Fibroblast of upper back skin (primary cell): ENCODE measurements at places on chromosomes 3 and 15.
A peak's percentile ranks its signal among the peaks of the same experiment; 100 is the strongest.

- peak; percentile 27 for DNase-seq
Observed at GRCh38 chr15:68672781-68673205, 94.0 kb downstream of the CORO2B start.

- DNase-seq: peak; percentile 89
Observed at GRCh38 chr15:98873441-98874218, 134.0 kb downstream of the PGPEP1L start.

DNA sequence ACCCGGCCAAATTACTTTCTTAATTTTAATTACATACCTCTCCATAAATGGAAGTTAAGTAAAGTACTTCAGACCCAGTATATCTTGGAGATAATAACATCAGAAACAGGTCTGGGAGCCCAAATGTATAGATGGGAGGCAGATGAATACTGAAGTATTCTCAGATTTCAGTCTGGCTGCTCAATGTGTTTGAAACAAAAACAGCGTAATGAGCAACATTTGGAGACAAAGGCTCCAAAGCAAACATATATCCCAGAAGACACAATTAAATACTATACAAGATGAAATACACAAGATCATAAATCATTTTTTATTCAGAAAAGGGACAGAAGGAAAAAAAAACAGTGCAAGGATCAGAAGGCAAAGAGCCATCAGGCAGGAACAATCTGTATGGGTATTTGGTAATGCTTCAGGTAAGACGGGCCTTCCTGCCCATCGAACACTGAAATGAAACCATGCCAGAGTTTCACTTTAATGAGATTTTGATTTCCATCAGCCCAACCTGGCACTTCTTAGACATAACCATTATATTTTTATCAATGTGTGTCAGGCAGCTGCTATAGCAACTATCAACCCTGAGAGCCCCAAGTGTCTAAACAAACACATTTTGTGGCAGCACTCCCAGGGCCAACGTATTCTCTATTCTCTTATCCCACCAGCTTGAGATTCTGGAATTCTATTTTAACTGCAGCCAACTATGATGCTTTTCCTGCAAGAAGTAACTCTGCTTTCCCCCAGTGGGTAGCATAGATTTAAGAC is 210.8 kb downstream of the STT3B start:
- DNase-seq: no peak

DNA sequence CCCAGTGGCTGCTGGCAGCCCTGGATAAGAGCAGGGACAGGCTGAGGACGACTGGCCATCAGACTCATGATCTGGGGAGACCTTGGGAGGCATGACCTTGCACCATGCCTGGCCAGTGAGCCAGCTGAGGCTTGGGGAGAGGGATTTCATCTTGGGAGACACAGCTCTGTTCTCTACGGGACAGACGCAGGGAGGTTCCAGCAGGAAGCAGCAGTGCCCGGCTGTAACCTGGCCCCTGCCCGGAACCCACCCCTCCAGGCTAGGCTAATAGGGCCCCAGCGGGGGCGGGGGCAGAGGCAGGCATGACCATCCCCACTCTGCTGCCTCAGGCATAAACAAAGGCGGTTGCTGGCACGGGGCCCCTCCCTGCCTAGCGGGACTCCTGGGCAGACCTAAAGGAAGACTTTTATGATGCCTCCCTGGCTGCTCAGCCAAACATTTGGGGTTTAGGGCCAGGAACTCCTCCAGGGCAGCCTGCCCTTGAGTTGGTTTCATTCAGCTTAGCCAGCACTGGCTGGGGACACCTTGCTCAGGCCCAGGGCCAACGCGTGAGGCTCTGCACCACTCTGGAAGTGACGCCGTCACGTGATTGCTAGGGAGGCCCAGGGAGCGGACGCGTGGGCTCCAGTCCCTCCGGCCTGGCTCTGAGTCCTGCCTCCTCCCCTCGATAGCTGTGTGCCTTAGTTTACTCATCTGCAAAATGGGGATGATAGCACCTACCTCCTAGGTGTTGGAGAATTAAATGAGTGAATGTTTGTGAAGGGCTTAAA is 27.6 kb downstream of the HDAC11 start:
- no peak for DNase-seq

DNA sequence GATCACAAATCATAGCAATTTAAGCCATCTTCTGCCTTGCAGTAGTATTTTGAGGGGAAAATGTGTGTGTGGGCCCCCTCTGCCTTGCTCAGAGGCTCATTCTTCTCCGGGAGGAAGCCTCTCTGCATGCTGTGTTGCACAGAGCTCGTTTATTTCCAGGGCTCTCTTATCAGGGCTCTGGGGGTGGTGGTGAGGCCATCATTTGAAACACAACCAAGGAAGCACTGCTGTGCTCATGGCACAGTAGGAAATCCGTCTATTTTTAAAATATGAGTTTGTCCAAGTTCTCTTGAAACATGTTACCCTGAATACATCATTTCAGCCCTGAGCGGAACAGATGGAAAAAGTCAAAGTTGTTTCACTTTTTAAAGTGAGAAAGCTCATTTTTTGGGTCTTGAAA is 369.0 kb upstream of the CFAP20DC start:
- DNase-seq: no peak

DNA sequence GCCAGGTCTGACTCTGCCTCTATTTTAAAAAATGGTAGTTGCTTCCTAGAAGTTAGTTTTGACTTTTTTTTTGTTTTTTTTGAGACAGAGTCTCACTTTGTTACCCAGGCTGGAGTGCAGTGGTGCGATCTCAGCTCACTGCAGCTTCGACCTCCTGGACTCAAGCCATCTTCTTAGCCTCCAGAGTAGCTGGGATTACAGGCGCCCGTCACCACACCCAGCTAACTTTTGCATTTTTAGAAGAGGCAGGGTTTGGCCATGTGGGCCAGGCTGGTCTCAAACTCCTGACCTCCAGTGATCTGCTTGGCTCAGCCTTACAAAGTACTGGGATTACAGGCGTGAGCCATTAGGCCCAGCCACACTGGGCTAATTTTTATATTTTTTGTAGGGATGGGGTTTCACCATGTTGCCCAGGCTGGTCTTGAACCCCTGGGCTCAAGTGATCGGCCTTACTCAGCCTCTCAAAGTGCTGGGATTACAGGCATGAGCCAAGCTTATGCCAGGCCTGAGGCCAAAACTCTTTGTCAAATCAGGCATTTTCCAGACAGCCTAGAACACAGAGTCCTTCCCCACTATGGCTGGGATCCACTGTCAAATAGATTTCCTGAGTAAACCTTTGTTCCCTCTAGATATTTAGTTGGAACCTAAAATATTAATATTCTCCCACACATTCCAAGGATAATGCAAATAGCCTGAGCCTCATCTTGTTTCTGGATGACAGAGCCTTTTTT is 13.7 kb downstream of the C3orf62 start:
- no peak for DNase-seq

- peak; percentile 75 for DNase-seq
Observed at GRCh38 chr3:155416500-155417118, 123.1 kb upstream of the STRIT1 start.

DNA sequence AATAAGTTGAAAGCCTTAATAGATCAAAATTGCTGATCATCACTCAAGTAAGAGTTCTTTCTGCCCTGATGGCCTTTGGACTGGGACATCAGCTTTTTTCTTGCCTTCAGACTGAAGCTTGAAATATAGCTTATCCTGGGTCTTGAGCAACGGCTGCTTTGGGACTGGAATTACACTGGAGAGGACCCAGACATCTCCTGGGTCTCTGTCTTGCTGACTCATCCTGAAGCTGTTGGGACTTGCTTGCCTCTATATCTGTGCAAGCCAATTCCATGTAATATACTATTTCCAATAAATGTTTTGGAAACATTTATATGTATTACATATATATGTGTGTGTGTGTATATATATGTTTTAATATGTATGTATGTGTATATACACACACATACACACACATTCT is 260.2 kb downstream of the PDZRN3 start:
- no peak for DNase-seq

GRCh38 chr3:158732856-158733200 is 571 bp upstream of the RARRES1 start:
- DNase-seq: no peak

- DNase-seq: peak; percentile 90
Observed at GRCh38 chr3:66423791-66424190, 77.0 kb downstream of the LRIG1 start.

DNA sequence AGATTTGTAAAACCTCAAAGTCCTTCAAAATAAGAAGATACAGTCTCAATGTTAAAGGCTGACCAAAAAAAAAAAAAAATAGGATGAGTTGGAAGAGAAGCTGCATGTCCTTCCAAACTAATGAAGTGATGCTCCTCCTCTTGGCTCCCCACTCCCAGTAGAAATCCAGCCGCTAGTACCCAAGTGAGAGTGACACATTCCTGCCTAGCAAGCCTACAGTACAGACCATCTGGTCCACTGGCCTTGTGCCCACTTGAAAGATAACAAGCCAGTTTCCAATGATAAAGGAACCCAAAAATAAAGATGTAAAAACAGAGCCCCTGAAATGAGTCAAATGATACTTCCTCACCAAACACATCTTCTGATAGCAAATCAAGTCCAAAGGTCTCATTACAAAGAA is 258.7 kb upstream of the NSMCE3 start:
- no peak for DNase-seq

- peak; percentile 46 for DNase-seq
Observed at GRCh38 chr3:88003115-88003755, 55.6 kb downstream of the CGGBP1 start.

GRCh38 chr3:89043406-89043932 is 64.0 kb upstream of the EPHA3 start:
- no peak for DNase-seq

DNA sequence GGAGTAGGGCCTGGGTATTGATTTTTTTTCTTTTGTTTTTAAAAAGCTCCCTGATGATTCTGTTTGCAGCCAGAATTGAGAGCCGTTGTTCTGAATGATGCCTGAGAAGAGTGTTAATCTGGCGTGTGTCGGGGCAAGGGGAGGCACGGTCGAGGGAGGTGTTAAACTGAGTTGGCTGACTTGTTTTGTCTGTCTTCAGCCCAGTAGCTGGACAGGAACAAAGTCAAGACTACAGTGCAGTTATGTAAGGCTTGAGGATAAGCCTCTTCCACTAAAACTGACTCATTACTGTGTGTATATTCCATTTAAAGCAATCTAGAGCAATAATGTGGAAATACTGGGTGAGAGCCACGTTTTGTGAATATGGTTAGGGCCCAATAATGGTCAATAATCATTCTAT is 119.0 kb upstream of the DLG1 start:
- peak; percentile 58 for DNase-seq

GRCh38 chr15:74175271-74176191 is 2.0 kb downstream of the ISLR start:
- no peak for DNase-seq

DNA sequence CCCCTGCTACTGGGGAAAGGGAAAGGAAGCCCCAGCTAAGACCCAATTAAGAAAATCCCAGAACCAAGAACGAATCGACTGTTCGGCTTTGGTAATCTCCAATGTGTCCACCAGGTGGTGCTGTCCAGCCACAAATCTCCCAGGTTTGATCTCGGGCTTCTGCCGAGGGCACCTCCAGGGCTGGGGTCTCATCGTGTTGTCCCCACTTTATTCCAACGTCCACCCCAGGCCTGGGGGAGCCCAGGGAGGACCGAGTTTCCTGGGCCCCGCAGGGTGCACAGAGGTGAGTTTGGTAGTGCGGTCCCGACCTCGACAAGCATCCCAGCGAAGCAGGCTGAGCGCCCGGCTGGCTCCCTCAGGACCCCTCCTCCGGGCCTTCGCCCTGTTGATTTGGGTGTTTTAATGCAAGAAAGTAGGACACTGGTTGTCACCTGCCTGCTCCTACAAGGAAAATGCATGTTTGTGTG is 185.1 kb downstream of the GOLGA6L6 start:
- no peak for DNase-seq

DNA sequence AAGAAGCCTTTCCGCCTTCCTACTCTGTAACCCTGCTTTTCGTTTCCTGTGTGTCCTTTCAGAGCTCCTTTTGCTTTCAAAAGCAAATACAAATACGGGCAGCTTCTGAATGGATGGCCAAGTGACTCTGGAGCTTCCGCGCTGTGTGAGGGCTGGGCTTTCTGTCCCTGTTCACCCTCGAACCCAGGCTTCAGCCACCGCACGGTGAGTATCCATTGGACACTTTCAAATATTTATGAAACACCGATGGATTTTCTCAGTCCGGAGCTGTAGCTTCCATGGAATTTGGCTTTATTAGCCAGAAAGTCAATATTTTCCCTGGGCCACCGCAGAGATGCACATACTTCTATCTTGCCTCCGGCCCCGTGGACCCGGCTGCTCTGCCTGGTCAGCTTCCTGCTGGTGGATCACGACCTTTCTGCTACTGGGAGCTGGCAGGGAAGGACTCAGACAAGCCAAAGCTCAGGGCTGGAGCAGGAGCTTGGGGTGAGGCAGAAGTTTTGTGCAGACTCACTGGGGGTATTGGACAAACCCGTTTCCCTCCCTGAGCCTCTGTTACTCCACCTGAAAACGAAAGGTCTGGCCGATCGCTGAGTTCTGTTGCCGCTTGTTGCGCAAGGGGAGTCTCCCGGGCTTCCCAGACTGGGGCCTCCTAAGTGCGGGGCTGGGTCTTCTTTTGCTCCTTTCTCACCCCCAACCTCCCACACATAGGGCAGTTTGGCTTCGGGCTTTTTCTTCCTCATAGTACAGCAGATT is 63.6 kb downstream of the LINGO1 start:
- peak; percentile 17 for DNase-seq

DNA sequence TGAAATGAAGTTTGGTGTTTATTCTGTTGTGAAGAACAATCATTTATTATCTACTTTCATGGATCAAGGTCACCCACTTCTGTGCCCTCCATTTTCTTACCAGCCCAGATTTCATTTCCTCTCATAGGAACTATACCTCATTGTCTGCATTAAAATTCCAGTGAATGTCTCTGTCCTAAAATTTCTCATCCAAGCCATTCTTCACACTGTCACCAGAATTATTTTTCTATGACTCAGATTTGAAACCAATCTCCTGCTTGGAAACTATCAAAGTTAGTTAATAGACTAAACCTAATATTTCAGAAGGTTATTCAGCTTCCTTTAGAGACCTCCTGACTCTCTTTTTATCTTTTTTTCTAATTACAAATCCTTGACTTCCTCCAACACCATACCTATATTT is 364.1 kb upstream of the CBLB start:
- DNase-seq: peak; percentile 66

DNA sequence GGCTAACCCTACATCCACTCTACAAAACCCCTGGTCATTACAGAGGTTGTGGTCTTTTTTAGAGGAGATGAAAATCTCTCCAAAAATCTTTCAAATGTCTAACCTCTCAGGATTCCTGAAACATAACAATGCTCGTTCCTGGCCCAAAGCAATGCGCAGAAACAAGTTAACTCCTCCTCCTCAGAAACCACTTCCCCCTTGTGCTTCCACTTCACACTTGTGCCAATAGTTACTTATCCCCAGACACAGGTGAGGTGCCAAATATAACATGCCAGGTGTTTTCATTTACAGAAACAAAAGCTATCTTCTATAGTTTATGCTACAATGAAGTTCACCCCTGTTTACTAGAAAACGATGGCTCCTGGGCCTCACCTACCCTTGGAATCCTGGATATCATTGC is 6.2 kb downstream of the NDUFAF1 start:
- no peak for DNase-seq

DNA sequence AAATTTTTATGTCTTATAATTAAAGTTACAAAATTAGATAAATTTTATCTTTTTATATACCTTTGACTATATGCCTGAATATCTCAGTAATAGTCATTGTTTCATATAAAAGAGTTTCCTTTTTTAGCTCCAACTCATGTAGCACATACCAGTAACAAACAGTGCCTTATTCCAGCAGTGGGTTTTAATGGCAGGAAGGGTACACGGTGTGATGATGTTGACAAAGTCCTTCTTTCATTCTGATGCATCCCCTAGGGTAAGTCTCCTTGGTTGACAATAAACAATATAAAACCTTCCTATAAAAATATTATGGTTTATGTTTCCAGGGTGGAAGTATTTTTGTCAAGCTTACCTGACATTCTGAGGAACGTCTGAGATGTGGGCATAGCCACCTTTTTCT is 77.2 kb upstream of the FGF12 start:
- no peak for DNase-seq
